ENCODE measurements at places on chromosomes 11 and 22. TPM values are rescaled to one million over a fixed set of nuclear protein-coding genes. Genes with fewer than 3 reads are reported as not detected.

PHF21B gene
- total RNA-seq: 0.93 TPM

ABCG4 gene
- not detected for total RNA-seq

HEPHL1 gene
- not detected for total RNA-seq

DNA sequence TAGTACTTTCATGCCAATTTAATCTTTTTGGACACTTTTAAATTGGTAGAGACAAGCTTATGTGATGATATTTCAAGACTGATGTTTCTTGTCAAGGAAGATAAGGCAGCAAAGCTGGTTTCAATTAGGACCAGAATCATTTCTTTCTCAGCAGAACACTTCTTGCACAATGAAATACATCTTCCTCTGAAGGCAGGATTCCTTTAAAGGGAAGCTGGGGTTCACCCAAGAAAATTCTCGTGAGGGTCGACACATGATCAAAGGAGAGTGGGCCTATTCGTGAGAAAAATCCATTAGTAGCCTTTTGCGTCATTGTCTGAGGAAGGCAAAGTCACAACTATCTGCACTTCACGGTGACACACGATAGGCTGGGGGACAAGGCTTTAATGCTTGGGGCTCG, 17.6 kb downstream of the TTC12 start:
- H3K4me3 ChIP-seq: no peak overlapping the region
- H3K27me3 ChIP-seq: no peaks in the 10 kb centered on the region
- H3K27ac ChIP-seq: no peak overlapping the region
- H3K4me1 ChIP-seq: peaks cover 2% of the 10 kb centered on the region

DNA sequence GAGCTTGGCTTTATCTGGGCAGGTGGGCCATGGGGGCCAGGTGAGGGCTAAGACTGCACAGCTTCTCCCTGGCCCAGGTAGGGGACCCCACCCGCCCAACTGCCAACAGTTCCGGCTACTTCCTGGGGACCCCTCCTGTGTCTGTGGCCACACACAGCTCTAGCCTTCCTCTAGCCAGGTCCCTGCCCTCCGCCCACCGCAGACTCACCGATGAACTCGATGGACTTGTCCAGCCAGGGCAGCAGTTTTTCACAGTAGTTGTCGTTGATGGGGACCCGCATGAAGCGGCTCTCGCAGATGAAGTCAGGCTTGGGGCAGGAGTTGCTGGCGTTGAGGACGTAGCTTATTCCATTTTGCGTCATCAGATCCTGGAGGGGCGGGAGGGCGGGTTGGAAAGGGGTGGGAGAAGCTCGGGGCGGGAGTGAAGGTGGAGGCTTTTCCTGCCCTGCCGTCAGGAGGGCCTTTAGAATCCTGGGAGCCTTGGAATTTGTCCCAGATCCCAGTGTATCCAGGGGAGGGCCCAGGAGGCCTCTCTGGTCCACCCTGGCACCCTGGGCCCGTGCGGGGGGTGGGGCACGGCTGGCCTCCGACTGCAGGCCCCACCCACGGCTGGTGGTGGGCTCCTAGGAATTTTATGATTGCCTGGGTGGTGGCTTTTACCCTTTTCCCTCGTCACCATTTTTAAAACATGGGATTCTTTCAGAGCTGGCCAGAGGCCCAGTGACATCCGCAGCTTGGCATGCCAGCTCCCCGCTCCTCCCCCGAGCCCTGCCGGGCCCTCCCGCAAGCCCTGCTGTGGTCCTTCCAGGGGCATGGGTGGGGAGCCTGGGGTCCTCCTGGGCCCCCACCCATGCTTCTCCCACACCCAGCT, 13.9 kb downstream of the DUSP8 start:
- no peaks in the 10 kb centered on the region for H3K4me1 ChIP-seq
- no peak for DNase-seq
- H3K4me3 ChIP-seq: no peak overlapping the region
- H3K27ac ChIP-seq: no peak overlapping the region
- H3K36me3 ChIP-seq: no peaks in the 10 kb centered on the region

DNA sequence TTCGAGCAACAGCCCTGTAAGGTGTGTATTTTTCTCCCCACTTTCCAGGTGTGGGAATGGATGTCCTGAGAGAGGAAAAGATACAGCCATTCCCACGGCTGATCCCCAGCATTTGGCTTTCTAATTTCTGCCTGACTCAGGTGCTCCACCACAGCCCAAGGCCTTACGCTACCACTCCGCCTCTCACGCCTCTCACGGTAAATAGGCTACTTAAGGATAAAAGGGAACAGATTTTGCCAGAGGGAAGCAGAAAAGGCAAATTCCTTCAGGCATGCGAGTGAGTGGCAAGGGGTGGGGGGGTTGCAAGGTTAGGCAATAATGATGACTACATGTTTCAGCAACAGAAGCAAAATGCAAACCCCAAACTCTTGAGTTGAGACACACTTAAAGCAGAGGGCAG, 9.2 kb downstream of the PVALB start:
- H3K27ac ChIP-seq: no peak overlapping the region
- no peak for DNase-seq
- H3K4me3 ChIP-seq: no peak overlapping the region
- H3K4me1 ChIP-seq: peaks cover 13% of the 10 kb centered on the region
- peaks cover 9% of the 10 kb centered on the region for H3K27me3 ChIP-seq
- no peaks in the 10 kb centered on the region for H3K36me3 ChIP-seq
